ENCODE measurements at places on chromosomes 3 and 15.

- DNase-seq: no peak
Observed at GRCh38 chr3:190739641-190740185, 122.8 kb downstream of the GMNC start.

- no peak for DNase-seq
Observed at GRCh38 chr3:189490337-189490736, 140.9 kb upstream of the TP63 start.

- DNase-seq: no peak
Observed at GRCh38 chr3:150850191-150850590, 55.0 kb downstream of the MINDY4B start.

DNA sequence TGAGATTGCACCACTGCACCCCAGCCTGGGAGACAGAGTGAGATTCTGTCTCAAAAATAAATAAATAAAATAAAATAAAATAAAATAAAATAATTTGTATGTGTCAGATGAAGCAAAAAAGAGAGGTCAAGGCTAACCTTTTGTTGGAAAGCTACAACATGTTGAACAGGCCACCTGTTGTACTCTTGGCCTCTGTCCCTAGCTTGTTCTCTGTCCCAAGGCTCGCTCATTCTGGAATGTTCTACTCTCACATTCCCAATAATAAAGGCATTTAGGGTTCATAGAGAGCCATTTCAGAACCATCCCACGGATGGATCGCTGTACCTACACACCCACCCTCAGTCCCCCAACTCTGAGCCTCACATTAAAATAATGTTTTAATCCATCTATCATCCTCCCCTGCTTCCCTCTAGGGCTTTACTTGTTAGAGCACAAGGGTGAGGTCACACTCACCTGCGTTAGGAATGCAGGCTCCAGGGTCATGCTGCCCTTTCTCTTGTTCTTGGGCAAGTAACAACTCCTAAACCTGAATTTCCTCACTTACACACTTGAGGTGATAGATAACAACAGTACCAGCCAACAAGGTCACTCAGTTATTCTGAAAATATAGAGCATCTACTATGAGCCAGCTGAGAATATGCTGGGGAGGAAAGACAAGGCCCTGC lies 24.9 kb upstream of the KCTD6 start:
- DNase-seq: no peak

DNA sequence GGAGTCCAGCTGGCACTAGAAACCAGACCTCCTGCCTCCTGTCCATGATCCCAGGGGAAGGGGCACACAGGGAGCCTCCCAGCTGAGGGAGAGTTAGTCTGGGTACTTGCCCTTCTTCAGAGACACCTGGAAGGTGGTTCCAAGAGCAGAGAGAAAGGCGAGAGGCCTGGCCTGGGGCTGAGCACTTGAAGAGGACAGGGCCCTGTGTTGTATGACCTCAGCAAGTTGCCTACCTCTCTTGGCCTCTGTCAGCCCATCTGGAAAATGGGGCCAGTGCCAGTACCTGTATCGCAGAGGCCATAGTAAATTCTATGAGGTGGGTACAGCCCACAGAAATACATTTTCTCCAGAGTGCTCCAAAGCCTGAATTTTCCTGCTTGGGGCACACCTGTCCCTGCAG lies 19.5 kb downstream of the PTH1R start:
- DNase-seq: no peak

GRCh38 chr3:75342425-75342824 lies 321.7 kb upstream of the FRG2C start:
- DNase-seq: no peak

DNA sequence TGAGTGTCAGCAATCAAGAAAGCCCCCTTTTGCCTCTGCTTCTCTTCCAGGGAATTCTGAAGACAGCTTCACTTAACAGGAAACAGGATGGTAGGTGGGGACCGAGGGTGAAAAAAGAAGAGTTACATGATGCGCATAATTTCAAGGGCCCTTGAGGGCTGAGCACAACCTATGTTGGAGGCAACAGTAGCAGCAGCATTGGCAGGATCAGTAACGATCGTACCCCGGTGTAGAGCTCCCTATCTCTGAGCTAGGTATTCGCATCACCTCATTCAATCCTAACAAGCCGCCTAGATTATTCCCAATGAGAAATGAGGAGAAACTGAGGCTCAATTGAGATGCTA lies 432 bp upstream of the RAD54L2 start:
- no peak for DNase-seq

- DNase-seq: peak; percentile 22
Observed at GRCh38 chr3:66405701-66406091, 95.1 kb downstream of the LRIG1 start.

GRCh38 chr3:30259730-30260129 lies 346.7 kb upstream of the TGFBR2 start:
- DNase-seq: no peak

DNA sequence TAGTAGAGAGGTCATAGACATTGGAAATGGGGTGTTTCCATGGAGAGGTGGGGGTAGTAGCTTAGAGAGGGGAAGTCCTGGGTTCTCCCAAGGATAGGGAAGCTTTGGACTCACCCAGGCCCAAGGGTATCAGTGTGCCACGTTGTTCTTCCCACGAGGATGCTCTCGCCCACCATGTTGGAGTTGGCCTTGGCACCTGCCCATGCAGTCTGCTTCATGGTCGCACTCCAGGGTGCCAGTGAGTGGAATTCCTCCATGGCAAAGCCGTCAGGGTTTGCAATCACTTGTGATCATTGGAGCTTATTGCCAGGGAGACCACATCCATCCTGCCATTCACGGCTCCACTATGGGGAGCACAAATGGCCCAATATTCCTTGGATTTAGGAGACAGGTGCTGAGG lies 60.6 kb downstream of the GRIP2 start:
- no peak for DNase-seq

DNA sequence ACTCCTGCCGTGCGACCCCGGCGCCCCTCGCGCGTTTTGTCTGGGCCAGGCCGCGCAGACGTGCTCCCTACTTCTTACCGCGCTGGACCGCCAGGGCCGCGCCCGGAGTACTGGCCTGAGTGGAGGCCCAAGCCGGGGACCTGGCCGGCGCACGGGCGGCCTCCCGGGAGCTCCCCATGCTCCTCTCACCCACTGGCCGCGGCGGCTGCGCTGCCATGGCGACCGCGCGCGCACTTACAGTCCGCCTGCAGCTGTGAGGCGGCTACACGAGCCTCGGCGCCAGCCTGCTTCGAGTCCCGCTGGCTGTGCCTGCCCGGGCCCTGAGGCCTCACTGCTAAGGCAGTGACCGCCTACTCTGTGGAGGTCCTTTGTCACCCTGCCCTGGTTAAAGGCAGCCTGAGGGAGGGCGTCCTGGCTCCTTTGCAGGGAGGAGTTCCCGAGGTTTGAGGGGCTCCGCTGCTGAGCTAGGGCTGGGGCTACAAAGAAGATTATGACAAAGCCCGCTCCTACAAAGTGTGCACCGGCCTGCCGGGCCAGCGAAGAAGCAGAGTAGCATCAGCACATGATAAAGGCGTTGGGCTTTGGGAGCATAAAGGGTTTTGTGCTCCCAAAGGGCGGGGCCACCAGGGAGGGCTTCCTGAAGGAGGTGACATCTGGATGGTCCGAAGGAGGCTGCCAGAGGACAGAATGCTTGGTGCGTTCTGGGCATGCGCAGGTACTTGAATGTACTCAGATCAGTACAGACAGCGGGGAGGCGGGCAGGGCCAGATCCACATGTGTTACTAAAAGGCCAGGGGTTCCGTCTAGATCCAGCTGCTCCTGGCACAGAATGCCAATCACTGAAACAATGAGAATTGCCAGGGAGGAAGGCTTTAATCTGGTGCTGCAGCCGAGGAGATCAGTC lies at the start of the genes LRRC34 and LRRIQ4:
Gene LRRC34, minus strand, starts transcription at position 573 of the 904 bp plus-strand sequence. Its CDS starts 356 bp downstream, at position 217.
Gene LRRIQ4, plus strand, starts transcription at position 539 of the 904 bp plus-strand sequence. CDS start 9,052 bp downstream, outside the sequence.
- DNase-seq: no peak

DNA sequence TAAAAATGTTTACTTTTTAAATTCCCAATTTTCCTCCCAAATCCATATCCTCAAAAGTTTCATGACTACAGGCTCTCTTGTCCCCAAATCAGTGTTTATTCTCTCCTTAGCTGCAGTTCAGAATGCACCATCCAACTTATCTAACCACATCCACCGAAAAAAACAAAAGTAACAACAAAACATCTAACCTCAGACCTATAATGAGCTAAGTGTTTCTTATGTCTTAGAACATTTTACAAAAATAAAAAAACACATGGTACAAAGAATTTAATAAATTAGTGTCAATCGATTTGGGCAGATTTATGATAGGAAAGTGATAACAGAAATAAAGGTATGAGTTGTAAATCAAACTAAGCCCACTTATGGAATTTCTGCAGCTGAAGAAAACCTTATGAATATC lies 13.6 kb downstream of the SATB1 start:
- no peak for DNase-seq

DNA sequence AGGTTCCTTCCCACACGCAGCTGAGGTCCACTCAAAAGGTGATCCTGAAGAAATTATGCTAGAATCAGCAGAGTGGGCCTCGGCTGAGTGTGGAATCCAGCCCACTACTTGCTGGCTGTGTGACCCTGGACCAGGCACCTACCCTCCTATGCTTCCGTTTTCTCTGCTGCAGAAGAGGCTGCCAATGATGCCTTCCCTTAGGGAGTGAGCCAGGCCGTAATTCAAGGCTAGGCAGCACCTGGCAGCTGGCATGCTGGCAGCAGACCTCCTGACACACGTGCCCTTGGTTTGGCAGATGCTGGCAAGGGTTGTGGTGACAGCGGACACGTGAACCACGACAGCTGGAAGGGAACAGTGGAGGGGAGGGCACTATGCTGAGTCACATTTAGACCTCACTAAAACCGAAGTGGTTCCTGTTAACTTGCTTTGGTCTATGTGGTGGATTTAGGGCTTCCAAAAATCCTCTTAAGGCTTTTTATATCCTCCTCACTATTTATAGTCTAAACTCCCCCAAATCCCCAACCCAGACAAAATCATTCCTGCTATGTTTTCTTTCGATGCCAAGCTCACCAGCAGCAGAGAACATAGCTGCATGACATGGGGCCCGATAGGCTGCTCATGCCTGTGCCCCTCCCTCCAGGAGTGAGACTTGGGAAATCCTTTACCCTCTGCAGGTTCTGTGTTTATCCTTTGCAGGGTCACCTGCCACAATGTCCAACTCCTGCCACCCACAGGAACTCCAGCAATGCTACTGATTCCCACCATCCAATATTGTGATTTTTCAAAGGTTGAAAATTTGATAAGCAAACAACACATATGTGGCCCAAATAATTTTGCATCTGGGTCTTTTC lies 10.6 kb upstream of the PCSK6 start:
- DNase-seq: no peak

GRCh38 chr3:4986175-4986781 lies 7.0 kb downstream of the BHLHE40 start:
- DNase-seq: no peak

GRCh38 chr15:26676115-26676514 lies 96.8 kb downstream of the GABRB3 start:
- DNase-seq: no peak

- no peak for DNase-seq
Observed at GRCh38 chr15:44794072-44794471, 57.7 kb downstream of the TRIM69 start.

DNA sequence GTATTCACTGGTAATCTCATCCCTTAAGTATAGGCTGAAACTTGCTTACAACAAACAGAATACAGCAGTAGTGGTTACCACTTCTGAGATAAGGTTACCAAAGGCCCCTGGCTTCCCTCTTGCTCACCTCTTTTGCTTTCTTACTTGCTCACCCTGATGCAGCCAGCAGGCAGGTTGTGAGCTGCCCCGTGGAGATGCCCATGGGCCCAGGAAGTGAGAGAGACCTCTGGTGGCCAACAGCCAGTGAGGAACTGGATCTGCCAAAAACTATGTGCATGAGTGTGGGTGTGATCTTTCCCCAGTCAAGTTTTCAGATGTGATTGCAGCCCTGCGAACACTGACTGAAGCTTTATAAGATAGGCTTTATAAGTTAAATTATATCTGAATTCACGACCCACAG lies 48.7 kb downstream of the NMNAT3 start:
- peak; percentile 57 for DNase-seq

DNA sequence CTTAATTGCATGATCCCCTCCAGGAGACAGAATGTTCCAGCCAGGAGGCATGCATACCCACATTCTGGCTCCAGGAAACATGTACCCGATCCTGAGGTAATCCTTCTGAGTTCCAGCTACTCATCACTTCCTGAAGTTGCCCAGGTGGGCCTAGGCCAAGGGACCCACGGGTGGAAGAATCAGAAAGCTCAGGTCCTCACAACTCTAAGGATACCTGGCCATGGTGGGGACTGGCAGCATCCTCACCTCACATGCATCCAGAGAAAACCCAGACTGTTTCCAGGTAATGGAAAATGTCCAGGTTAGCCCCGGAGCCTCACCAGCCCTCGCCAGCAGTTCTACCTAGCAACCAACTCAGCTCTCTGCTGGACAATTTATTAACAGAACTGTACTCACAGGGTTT lies 78.2 kb downstream of the DAPK2 start:
- DNase-seq: no peak

- peak; percentile 64 for DNase-seq
Observed at GRCh38 chr3:138114988-138115971, at the start of gene DZIP1L. Gene DZIP1L, minus strand, starts transcription at chr3:138115608. Its CDS starts 11,637 bp downstream, at chr3:138103971.

- DNase-seq: no peak
Observed at GRCh38 chr3:160842021-160843005, 86.3 kb downstream of the PPM1L start.

GRCh38 chr3:121175083-121175482 lies 267.1 kb downstream of the STXBP5L start:
- DNase-seq: no peak

DNA sequence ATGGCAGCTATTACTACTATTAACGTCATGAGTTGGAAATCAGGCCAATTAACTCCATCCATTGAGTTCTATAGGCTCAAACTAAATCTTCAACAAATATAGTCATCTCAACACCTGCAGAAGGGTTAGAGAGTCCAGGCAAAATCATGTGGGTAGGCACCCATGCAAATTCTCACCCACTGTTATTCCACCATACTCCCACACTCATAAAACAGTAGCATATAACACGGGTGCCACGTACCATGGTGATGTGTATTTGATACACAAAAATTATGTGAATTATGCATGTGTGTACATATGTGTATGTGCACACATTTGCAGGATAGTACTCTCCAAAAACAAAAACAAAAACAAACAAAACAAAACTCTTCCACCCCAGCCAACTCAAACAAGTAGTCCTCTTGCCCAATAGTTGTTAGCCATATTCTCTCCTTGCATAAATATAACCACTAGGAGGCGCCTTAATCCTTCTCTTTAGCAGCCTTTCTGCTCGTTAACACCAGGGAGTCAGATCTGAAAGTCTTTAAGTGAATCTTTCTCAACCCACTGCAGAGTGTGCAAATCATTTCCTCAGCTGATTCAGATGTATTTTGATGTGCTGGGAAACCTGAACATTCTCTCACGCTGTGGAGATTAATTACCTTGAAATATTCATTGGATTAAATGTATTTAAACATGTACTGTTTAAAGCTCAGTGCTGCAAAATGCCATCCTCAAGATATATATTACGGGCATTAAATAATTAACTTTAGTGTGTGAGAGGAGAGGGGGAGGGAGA lies 38.0 kb upstream of the COPB2 start:
- peak; percentile 76 for DNase-seq
